Lung (tissue), 17 donors: ENCODE measurements at places on chromosomes 1 and 21. TPM values are rescaled to one million over a fixed set of nuclear protein-coding genes. Genes with fewer than 3 reads are reported as not detected.

DNA sequence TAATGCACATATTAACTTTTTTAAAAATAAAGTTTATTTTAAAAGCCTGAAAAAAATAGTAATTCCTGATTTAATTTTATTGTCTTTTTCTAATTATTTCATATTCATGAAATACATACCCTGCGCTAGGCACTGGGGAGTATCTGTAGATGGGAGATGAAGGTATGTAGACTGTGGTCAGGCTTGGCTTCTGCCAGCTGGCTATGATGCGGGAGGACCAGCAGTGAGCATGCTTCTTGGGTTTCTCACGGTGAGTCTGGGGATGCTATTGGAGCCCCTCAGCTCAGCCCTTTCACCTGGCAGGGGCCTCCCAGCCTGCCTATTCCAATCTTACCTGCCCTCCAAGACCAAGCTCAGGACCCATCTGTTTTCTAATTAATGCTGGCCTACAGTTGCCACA lies 138.4 kb downstream of the NOS1AP start:
- no peak for DNase-seq

GRCh38 chr1:19205403-19205802 lies 4.7 kb downstream of the UBR4 start:
- no peak for DNase-seq

- DNase-seq, result peak; percentile 31
Measured at GRCh38 chr1:68347415-68347814, 102.3 kb downstream of the RPE65 start.

- peak; percentile 3 for DNase-seq
Measured at GRCh38 chr1:10630661-10631120, 155.9 kb downstream of the PEX14 start.

- no peak for DNase-seq
Measured at GRCh38 chr21:37098751-37099150, 25.7 kb downstream of the TTC3 start.

The DMBX1 gene
- not detected for total RNA-seq

The ADORA1 gene
- 2.3 TPM for total RNA-seq

DNA sequence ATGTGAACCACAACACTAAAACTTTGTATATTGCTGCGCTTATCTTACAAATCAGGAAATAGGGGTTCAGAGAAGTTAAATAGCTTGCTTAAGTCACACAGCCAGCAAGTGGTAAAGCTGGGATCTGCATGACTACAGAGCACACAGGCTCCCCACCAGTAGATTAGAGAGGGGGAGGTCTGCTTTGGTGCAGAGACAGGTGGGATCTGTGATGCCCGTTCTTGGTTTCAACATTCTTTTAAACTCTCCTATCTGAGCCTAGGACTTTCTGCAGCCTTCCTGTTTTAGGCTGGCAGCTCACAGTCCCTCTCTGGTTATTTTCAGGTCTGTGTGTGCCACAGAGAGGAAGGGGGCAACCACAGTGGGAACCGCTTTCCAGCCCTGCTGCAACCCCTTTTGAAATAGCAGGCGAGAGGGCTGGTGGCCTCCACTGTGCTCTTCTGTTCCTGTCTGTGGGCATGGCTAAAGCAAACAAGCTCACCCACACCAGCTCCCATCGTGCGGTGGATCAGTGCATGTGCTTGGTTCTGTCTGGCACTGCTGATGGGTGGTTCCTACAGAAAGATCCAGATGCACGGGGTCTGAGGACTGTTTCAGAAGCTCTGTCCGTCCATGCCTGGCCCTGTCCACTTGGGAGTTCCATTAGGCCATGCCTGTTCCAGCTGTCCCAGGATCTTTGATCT lies 1.7 kb upstream of the IL6R start:
- DNase-seq, result no peak

DNA sequence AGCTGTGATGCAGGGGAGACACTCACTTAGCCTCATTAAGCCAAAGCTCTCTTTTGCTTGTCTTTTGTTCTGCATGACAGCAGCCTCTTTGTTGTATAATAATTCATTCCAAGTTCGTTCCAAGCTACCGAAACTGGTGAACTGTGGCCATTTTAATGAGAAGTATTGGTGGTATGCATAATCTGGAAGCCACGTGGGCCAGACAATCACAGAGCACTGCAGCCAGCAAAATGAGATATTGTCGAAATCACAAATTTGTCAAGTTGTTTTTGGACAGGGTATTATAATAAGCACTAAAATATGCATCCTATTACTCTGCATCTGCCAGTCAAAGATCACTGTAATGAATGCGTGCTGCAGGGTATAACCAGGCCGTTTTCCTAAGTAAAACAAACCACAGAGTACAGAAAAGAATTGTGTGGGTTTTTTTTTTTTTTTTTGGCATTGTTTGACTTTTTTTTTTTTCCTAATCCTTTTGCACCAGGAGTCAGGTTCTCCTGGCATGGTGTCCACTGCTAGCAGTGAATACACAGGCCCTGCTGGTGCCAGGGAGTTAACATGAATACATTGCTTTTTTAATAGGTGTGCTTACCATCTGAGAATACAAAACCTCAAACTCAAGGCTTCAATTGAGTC lies 423.9 kb downstream of the PTBP2 start:
- DNase-seq, result no peak

GRCh38 chr21:45740491-45741357 lies 97.2 kb downstream of the PCBP3 start:
- no peak for DNase-seq

GRCh38 chr1:22280526-22280925 lies 137.6 kb upstream of the WNT4 start:
- DNase-seq, result peak; percentile 6

DNA sequence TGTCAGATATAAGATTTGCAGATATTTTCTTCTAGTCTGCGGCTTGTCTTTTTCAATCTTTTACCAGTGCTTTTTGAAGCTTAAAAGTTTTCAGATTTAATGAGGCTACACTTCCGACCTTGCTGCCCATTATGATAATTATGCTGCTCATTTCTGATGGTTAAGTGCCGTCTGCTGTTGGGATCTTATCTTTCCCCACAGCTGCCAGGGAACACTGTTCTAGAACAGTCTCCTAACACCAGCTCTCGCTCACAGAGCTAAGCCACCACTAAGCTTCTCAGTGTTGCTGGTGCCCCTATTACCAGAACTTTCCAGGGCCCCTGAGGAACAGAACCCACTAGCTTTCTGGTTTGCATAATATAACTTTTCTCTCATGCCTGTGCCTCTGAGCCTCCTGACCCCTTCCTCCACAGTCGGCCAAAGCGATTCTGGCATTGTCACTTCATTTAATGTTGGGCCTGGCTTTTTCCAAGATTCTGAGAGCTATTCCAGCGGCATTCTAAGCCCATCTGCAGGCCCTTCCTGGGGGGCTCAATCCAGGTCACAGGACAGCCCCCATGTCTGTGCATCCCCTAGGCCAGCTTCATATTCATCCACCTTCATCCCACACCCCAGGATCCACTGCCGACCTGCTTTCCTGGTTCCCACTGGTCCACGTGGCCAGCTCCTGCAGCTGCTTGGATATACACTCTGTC lies 237.0 kb downstream of the PTPRU start:
- DNase-seq, result no peak

The AMIGO1 gene
- total RNA-seq, result 6.3 TPM

GRCh38 chr1:183730107-183730724 lies 74.7 kb upstream of the RGL1 start:
- no peak for DNase-seq

DNA sequence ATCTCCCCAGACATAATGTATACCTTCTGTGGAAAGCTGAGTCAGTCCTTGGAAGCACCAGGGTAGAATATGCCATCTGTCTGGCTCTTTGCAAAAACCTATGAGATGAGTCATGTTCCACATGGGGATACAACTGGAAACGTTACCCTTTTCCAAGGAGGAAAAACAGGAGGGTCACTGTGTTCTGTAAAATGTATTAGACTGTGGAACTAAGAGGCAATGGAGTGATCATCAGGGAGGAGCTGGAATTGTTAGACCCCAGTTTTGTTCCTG lies 16.1 kb upstream of the PSMD4 start:
- no peak for DNase-seq

DNA sequence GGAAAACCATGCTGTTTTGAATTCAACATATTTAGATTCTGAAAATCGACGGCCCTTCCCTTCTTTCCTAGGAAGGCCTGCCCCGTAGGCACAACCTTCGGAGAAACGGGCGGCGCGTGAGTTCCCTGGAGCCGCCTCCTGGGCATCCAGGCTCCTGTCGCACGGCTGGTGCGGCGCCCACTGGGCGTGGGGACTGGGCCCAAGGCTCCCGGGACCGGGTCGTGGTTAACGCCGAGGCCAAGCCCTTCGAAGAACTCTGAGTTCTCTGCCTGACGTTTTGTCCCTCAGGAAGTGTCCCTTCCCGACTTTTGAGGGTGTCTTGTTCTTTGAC lies 19.2 kb upstream of the TBX15 start:
- no peak for DNase-seq

GRCh38 chr1:166693673-166694297 lies 145.5 kb upstream of the POGK start:
- no peak for DNase-seq

The FYB2 gene
- 0.57 TPM for total RNA-seq

- DNase-seq, result no peak
Measured at GRCh38 chr1:47901001-47901575, 96.1 kb downstream of the TRABD2B start.

The HTR1D gene
- not detected for total RNA-seq

DNA sequence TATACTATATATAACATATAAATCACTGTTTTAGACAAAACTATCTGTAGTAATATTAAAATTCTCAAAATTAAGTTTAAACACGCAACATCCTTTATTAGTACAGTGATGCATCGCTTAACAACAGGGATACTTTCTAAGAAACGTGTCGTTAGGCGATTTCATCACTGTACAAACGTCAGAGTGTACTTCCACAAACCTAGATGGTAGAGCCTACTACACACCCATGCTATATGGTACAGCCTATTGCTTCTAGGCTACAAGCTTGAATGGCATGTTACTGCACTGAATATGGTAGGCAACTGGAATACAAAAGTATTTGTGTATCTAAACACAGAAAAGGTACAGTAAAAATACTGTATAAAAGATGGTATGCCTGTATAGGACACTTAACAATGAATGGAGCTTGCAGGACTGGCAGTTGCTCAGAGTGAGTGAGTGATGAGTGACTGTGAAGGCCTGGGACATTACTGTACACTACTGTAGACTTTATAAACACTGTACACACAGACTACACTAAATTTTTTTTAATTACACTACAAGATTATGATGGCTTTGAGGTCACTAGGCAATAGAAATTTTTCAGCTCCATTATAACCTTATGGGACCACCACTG lies 10.5 kb downstream of the FOXJ3 start:
- no peak for DNase-seq

- peak; percentile 71 for DNase-seq
Measured at GRCh38 chr1:38071312-38072256, 25.0 kb upstream of the POU3F1 start.

GRCh38 chr21:14617871-14618270 lies 71.8 kb upstream of the SAMSN1 start:
- no peak for DNase-seq

DNA sequence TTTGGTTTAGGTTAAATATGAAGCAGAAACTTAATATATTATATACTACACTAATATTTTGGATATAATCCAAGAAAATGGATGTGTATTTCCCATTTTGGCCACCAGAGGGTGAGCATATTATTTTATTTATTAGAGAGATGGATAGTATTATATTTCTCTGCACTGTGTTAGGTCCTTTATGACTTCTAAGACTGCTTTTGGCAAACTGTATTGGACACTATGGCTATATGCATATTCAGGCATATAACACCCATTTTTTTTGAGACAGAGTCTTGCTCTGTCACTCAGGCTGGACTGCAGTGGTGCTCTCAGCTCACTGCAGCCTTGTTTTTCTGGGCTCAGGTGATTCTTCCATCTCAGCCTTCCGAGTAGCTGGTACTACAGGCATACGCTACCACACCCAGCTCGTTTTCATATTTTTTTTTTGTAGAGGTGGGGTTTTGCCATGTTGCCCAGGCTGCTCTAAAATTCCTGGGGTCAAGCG lies 17.8 kb upstream of the PGM1 start:
- peak; percentile 61 for DNase-seq

- DNase-seq, result no peak
Measured at GRCh38 chr1:150574260-150575071, 4.9 kb downstream of the MCL1 start.

The MYOG gene
- not detected for total RNA-seq

- DNase-seq, result peak; percentile 21
Measured at GRCh38 chr1:165073185-165074007, 283.1 kb downstream of the LMX1A start.

DNA sequence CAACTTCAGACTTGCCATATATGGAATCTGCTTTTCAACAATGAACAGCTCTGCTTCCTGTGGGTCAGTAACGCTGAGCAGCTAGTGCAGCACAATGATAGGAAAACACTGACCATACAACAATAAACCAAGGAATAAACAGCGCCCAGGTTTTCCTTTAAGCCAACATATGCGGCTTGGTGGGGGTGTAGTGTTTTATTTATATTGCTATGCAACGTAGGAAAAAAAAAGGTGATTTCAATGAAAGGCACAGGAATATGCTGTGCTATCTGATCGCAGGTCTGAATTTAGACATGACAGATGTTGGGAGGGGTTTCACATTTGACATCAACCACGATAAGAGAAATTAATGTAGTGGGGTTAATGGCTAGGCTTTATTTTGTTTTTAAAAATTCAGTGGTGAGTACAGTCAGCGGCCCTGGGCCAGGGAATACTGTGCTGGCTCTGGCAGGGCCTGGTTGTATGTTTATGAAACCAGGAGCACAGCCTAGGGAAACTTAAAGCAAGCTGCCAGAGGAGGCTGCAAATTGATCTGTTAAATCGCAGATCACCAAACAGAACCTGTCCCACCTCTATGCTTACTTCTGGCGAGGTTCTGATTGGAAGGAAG lies 4.3 kb downstream of the TSPAN2 start:
- peak; percentile 70 for DNase-seq

The KRTAP8-1 gene
- total RNA-seq, result not detected

DNA sequence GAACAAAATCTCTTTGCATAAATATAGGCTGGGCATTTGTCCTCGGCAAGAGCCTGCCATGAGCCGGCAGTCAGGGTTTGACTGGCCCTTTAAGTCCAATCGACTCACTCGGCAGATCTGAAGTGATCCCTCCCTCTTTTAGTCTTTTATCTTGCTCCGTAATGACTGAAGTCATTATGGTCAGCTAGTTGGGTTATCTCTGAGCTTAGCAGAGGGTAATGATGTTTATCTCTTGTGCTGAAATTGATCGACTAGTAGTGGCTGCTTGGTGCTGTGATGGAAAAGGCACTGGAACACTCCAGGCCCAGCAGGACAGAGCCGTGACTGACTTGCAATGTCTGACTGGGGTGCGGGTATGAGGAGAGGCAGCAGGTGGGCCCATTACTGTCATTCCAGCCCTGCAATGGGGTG lies 468 bp upstream of the ABCA4 start:
- no peak for DNase-seq

DNA sequence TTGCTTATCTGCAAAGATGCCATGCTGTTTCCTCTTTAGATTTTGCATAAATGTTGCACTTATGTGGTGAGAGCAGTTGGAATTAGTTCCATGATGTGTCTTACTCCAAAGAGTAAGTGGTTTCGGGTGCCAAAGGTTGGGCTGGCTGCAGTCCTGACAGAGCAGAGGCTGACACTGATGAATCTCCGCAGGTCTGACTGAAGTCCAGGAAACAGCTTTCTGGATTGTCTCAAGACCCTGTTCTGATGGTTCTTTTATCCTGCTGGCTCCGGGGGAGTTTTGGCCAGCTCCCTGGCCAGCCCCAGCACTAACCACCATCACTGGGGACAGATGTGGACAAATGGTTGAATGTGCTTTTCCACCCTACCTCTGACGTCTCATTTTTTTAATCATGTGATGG lies 207.2 kb upstream of the KIAA0040 start:
- DNase-seq, result no peak

- no peak for DNase-seq
Measured at GRCh38 chr1:64133036-64133435, 70.4 kb upstream of the UBE2U start.

The IGSF21 gene
- 0.20 TPM for total RNA-seq

GRCh38 chr1:33031506-33031905 lies 5.2 kb downstream of the AK2 start:
- no peak for DNase-seq
